ENCODE measurements at places on chromosomes 12 and 14.

- no peak for DNase-seq
These were observed 135.7 kb upstream of the PDZRN4 start for GRCh38 chr12:41052441-41052840.

- peak; percentile 41 for DNase-seq
These were observed 86.4 kb upstream of the RPH3A start for GRCh38 chr12:112705037-112705632.

DNA sequence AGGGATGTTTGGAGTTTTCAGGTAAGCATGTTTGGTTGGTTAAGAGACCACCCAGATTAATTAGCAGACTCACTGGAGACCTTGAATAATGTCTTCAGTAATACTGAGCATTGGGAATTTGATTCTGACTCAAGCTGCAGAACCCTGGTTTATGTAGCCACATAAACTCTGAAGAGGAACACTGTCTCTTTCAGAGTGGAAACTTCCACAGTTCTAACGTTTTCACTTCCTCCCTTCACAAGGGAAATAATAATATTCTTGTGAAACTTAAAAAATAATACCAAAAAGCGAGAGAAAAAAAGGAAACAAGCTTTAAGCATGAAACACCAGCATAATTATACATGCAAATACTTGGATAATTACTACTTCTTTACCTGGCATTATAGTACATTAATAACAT is 40.0 kb upstream of the ST8SIA1 start:
- DNase-seq: no peak

DNA sequence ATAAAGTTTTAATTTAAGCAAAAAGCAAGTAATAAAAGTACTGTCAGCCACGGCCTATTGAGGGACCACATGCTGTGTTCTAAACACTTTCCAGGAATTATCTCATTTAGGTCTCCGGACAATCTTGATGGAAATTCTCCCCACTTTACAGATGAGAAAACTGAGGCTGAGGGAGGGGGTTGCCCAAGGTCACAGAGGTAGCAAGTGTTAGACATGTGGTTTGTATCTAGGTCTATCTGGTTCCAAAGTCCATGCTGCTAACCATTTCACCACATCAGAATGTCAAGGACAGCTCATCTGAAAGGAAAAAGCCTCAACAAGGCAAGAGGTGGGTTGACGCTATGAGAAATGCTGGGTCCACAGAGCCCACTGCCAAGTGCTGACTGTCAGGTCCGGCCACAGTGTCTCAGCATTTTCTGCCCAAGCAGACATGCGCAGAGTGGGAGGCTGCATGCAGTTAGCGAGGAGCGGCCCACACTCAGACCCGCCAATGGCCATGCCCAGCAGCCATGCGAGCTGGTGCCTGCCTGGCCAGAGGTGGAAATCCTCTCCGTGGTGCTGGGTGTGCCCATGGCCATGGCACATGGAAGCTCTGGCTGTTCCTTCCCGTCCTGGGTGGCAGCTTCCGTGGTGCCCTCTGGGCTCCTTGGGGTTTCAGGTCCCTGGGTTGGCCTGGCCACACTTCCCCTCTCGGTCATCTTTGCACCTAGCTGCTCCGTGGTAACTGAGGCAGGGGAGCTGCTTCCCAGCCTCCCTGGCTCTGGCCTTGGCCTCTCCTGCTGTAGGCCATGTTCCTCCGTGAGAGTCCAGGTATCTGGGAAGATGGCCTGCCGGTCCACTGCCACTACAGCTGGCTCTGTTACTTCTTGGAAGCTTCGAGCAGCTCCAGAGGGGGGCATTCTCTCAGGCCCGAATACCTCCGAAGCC is 18.0 kb upstream of the RPLP0 start:
- no peak for DNase-seq

DNA sequence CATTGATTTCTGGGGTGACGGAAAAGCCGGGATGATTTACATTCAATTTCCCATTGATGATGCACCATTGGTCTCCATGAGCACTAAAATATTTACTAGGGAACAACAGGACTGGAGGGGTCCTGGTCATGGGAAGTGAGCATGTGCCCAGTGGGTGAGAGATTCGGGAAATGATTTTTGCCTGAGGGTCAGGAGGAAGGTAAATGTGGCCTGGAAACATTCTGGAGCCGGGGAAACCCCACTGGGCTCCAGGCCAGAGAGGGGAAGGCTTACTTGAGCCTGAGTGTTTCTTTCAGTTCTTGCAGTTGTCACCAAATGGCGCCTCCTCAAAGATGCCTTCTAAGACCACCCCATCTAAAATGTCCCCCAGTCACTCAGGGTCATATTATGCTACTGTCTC is 532.3 kb upstream of the TBX3 start:
- DNase-seq: no peak

DNA sequence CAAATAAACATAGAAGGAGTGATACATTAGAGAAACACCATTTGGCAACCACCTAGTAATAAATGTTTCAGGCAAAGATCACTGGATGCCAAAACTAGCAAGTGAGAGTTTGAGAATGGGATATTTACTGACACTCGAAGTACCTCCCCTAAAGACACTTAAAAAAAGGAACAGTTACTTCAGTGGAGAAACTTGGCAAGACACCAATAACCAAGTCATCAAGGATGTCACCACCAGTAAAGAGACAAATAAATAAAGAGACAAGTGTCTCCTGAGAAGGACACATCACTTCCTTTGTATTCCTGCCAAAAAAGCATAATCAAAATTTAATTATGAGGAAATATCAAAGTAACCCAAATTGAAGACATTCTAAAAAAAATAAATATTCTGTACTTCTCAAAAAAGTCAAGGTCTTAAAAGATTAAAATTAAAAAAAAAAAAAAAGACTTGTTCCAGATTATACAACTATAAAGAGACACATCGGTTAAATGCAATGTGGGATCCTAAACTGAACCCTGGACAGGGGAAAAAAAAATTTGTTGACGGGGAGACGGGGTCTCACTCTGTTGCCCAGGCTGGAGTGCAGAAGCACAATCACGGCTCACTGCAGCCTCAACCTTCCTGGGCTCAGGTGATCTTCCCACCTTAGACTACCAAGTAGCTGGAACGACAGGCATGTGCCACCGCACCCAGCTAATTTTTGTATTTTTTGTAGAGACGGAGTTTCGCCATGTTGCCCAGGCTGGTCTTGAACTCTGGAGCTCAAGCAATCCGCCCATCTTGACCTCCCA is 26.4 kb downstream of the TM7SF3 start:
- no peak for DNase-seq

- DNase-seq: no peak
These were observed 20.6 kb downstream of the SPX start for GRCh38 chr12:21546716-21547115.

DNA sequence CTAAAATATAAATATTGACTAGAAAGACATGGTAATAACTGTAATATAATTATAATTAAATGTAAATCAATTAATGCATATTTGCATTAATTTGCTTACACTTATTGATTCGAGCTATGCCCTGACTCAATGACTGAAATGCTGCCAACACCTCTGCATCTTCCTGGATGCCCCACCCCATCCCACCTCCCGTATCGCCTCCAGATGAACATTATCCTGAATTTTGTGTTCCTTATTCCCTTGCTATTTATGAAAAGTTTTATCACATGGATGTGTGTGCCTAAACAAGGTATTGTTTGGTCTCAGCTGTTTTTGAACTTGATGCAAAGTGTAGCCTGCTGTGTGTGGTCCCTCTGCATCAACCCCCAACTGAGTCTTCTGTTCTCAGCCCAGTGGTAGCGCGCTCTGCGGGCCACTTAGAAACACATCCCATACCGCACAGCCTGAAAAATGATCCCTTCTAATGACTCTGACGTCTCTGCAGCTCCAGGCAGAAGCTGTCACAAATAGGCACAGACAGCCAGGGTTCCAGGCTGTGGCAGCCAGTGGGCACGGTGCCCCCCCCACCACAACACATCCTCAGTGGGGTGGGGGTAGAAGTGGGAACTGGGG is 96.5 kb downstream of the PRMT8 start:
- DNase-seq: peak; percentile 24

DNA sequence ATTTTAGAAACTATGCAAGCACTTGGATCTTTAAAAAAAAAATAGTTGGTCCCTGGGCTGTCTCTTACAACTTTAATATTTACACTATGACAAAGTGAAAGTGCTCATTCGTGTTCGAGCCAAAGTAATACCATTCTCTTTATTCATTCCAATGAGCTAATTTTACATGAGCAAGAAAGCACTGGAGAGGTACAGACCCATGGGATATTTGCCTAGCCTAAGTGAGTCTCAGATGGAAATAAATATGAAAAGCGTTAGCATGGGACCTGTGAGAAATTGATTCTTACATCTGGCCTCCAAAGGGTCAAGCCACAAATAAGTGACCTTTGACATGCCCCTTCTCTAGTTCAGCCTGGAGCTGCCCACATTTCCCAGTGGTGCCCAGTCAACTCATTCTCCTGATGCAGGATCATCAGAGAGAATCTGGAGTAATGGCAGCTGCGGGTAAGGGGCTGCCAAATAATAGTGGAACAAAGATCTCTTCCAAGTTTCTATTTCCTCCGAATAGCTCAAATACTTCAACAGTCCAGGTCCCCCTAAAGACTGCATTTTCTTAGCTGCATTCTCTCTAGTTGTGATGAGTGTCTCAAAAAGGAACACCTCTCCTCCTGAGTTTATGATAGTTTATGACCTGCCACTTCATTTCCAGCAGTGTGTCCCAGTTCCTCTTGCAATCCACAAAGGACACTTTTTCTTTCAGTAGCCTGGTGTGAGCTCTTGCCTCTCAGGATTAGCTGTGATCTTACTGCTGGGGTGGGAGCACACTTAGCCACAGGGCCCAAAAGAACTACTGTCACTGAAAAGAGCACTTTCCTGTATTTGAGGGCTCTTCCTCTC is 208.2 kb downstream of the DAD1 start:
- no peak for DNase-seq

DNA sequence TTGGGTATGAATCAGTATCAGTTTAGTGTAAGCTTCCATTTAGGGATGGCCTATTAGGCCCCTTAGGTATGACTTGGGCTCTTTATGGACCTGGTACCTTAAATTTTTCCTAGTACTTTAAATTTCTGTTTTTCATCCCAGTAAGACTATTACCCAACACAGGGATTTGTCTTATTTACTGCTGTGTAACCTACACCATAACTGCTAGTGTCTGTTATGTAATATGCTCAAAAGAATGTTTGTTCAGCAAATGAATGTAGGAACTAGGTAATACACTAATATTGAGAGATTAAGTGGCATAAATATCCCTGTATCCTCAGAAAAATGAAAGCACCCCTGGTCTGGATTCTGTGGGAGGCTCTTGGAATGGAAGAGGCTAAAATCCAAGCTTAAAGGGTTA is 63.7 kb upstream of the YARS2 start:
- no peak for DNase-seq

DNA sequence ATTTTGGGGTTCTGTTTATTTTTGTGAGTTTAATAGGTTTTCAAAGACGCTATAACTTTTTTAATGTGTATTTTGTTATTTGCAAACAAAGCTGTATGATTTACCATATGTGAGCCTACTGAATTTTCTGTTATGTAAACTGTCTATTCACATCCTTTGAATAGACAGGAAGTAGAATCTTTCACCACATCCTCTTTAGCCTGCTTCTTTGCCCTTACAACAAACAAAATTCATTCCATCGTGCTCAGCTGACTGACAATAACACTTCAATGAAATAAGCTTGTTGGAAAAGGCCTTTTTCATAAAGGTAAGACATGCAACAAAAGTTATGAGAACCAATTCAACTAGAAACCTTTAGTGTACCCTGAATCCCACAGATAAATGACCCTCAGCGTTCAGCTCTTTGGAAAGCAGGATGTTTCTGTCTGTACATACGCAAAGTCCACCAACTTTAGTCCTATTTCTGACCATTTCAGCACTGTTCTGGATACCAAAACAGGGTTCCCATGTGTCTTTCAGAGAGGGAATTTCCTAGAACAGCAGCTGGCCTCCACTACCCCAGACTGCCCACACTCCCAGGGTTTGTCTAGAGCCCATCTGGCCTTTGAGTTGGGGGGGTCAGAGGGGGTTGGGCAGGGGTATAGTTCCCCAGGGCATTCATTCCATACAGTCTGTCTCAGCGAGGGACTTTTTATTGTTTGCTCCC is 71.3 kb downstream of the DUSP6 start:
- DNase-seq: no peak

- no peak for DNase-seq
These were observed 30.3 kb upstream of the IFNG start for GRCh38 chr12:68189821-68190242.

DNA sequence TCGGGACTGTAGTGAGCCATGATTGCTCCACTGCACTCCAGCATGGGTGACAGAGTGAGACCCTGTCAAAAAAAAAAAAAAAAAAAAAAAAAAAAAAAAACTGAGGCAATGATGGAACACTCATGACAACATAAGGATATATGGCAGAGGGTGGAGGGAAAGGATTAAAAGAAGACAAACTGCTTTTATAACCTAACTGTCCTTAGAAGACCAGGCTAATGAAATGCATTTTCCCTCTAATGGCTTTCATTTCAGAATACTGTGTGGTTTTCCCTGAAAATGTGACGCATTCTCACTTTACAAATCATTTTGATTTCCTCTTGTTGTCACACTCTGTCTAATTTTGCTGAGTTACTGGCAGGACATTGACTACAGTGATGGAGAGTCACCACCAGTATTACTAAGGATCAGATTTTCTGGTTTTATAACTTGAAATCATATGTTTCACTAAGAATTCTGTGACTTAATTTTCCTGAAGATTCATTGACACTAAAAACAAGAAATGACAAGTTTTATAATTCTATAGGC is 137.6 kb upstream of the SSTR1 start:
- DNase-seq: no peak

- DNase-seq: no peak
These were observed 32.7 kb downstream of the CFAP54 start for GRCh38 chr12:96521895-96522682.

DNA sequence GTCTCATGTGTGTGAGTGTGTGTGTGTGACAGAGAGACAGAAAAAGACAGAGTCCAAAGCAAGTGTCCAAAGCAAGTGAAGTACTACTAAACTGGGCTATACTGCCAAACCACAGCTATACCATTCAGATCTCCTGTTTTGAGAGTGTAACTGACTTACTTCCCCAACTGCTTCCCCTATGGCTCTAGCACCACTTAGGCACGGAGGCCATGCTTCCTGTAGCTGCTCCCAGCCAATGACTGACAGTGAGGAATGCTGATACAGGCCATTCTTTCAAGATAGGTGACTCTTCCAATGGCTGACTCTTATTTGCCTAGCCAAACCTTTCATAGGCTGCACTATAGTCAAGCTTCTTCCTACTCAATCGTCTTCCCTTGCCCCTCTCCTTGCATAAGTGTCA is 393.2 kb downstream of the BCAT1 start:
- no peak for DNase-seq

DNA sequence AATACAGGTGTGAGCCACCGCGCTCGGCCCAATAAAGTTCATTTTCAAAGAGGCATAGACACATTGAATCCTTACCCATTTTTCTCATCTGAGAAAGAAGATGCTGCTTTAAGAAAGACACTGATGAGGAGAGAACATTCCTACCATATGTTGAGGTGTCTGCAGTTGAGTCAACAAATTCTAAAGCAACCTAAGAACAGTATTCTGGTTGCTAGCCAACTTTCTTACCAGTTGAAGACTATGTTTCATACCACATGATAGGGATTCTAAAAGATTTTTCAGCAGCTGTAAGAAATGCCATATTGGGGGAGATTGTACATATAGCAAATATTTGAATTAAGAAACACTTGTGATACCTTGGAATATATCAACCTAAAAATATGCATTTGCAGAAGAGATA is 160.1 kb downstream of the SRGAP1 start:
- DNase-seq: no peak

GRCh38 chr14:75460394-75460793 is 32.6 kb downstream of the JDP2 start:
- DNase-seq: no peak

- DNase-seq: no peak
These were observed 498.5 kb downstream of the TMTC2 start for GRCh38 chr12:83185241-83185640.

GRCh38 chr14:41749429-41749828 is 142.8 kb downstream of the LRFN5 start:
- DNase-seq: no peak
